Activated naive CD4-positive, alpha-beta T cell treated with anti-CD3 and anti-CD28 coated beads, Interleukin-2, amount 50 U/mL, for 72 hours (primary cell): ENCODE measurements at places on chromosomes 6 and 20. TPM values are rescaled to one million over a fixed set of nuclear protein-coding genes. Genes with fewer than 3 reads are reported as not detected.
A peak's percentile ranks its signal among the peaks of the same experiment; 100 is the strongest.

DNA sequence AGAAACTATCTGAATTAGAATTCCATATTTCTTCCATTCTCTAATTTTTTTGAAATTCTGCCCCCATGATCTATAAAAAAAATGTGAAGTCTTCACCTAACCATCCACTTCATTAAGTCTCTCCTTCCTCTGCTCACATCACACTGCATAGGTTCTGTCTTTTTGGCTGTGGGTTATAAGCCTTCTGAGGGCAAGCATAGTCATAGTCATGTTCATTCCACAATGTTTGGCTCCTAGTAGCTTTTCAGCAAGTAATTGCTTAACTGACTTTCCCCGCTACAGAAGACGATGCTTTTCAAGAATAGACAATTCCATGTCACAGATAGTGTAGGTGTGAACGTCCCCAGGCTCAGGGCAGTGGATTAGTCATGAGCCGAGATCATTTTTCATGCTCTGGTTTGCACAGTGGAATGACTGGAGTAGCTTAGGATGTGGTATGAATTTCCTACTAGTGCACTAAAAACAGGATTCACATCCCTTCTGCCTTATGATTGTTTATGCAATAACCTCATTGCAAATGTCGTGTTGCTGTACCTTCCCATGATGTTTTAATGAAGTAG lies 29.1 kb downstream of the WRNIP1 start:
- DNase-seq = no peak

- DNase-seq = no peak
Measured at GRCh38 chr20:11626551-11626950, 291.1 kb upstream of the BTBD3 start.

DNA sequence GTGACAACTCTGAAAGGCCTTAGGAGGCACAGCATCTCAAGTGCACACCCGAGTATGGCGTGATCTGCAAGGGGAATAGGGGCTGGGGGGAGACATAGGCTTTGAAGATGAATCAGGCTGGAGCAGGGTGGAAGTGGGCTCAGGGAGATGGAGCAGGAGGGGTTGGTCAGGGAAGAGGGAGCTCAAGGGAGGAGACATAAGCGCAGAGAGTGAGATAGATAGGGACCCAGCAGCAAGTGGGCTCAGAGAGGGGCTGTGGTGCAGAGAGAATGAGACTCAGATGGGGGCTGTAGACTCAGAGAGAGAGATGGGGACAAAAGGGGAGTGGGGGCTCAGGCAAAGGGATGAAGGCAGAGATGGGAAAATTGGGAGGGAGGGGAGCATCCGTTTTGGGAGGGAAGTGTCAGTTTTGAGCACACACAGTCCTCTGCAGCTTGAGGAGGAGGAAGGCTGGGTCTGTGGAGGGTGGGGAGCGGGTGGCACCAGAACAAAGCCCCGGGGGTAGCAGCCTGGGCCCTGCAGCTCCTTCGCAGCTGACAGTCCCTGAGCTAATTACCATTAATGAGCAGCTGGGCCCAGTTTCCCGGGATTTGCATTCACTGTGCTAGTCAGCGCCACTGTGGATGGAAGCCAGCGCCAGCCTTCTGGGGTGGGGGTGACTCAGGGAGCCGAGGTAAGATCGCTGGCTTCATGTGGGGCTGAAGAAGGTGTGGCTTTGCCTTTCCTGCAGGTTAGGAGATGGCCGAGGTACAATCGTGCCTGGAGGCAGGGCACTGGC lies 18.7 kb downstream of the SRXN1 start:
- DNase-seq = no peak

DNA sequence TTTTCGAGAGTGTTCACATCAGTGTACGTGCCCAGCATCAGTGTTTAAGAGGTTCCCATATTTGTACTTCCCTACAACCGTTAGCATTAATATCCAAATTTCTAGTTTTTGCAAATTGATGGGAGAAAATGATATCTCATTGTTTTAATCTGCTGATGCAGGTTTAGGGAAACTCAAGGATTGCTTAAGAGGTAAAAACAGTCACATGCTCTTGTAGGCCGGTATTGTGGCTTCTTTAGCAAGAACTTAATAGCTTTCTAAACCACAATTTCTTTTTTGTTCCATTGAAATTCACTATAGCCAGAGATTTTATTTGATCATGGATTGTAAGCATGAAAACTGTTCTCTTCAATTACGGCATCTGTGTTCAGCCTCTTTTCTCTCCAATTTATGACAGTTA lies 29.5 kb downstream of the BEND6 start:
- no peak for DNase-seq

DNA sequence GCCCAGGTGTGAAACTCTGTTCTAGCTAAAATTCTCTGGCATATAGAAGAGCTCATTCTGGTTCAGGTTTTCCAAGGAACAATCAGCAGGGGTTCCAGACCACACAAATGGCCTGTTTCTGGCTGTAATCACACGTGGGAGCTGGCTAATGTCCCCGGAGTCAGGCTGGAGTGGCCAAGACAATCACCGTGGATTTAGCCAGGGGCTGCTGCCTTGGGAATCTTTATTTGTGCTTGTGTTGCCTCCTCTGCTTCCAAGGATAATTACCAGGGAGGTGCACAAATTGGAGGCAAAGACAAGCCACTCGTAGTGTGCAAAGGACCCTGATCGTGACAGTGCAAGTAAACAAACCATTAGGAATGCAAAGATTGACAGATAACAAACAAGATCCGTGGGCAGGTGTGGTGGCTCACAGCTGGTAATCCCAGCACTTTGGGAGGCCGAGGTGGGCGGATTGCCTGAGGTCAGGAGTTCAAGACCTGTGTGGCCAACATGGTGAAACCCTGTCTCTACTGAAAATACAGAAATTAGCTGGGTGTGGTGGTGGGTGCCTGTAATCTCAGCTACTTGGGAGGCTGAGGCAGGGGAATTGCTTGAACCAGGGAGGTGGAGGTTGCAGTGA lies 77.3 kb downstream of the KCNB1 start:
- DNase-seq = no peak

DNA sequence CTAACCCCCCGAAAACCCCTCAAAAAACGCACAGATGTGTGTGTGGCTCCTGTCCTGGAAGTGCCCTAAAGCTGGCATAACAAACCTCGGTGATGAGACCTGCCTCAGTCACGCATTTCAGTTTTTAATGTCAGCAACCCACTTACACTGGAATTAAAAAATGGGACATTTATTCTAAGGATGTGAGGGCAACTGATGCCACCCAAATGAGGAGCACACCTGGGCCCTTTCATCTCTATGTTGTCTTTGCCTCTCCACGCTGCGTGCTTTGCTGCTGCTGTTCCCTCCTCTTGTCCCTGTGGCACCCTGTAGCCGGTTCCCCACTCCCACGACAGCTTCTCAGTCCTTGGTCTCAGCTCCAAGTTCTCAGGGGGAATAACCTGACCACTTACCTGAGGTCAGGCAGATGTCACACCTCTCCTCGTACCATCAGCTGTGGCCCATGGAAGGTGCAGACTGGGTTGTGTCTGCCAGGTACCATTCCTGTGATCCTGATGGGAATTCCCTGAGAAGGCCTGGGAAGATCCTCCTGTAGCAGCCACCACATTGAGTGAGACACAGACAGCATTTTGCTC lies 134.2 kb upstream of the THBS2 start:
- no peak for DNase-seq

GRCh38 chr6:20455251-20455940 lies 53.7 kb downstream of the E2F3 start:
- DNase-seq = no peak

DNA sequence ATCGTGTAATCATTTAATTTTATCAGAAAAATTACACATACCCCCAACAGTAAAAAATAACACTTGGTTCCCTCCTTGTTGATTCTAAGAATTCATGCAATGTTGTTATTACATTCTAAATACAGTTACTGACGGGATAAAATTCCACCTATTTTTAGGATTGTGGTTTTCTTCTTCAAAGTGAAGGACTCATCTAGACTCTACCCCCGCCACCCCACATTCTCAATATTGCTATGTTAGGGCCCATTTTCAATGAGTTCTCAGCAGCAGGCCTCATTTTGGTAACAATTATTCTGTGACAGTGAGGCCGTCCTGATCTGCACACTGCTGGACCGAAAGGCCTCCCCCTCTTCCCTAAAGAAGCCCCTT lies 43.5 kb downstream of the PREX1 start:
- DNase-seq = no peak

GRCh38 chr6:107267634-107268033 lies 152.3 kb upstream of the BEND3 start:
- no peak for DNase-seq

DNA sequence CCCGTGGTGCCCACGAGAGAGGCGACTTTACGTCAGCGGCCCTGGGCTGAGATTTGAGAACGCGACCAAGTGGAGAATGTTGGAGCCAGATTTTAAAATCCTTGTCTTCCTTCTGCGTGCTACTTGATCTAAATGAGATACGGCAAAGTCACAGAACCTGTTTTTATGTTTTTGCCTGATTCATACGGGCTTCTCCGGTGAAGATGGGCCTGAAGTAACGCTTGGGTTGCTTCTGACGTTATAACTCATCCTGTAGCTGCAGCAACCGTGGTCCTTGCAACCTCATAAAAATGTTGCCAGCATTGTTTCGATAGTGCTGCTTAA lies 462 bp upstream of the SLC35B3 start:
- no peak for DNase-seq

DNA sequence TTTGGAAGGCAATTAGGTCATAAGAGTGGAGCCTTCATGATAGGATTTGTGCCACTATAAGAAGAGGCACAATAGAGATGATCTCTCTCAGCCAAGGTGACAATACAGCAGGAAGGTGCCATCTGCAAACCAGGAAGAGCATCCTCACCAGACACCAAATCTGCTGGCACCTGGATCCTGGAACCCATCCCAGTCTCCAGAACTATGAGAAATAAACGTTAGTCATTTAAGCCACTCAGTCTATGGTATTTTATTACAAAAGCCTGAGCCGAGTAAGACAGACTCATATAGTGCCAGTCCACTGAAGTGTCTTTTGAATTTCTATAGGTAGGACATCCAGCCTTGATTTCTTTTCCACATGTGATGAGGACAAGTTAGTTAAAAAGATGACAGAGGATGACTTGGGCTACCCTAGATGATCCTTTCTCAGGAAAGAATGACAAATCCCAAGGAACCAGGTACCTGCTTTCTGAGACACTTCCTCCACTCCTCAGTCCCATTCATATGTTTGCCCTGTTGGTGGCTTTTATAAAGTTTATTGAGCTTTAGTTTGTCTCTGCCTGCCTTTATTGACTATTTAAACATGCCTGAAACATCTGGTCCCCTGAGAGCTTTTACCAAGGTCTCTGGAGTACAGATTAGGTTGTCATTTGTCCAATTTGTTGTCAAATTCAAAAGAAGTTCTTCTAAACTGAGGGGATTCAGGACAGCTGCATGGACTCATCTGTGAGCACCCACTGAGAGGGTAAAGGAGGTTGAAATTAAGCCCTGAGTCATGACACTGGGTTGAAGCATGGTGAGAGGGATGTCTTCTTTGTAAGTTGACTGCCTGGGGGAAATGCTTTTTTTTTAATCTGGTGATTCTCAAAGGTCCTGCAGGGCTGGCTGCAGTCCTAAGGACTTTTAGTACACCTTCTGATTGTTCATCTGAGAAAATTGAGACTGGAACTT lies 165.0 kb upstream of the PLCB4 start:
- no peak for DNase-seq

DNA sequence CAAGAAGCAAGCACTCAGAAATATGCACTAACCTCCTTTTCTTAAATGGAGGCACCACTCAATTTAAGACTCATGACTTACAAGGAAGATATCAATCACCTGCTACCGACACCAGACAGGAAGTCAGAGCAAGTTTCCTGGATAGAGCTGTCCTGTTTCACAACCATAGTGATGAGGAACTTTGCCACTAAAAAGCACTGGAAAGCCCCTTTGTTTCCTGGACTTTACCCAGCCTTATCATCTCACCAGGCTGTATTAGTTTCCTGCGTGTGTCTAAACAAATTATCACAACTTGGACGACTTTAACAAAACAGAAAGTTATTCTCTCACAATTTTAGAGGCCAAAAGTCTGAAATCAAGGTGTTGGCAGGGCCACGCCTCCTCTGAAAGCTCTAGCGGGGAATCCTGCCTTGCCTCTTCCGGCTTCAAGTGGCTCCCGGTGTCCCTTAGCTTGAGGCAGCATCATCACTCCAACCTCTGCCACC lies 253.8 kb upstream of the STXBP5 start:
- peak; percentile 6 for DNase-seq

- no peak for DNase-seq
Measured at GRCh38 chr6:70282312-70282918, 20.5 kb downstream of the COL9A1 start.

GRCh38 chr6:168413018-168413720 lies 27.8 kb upstream of the SMOC2 start:
- DNase-seq = no peak

DNA sequence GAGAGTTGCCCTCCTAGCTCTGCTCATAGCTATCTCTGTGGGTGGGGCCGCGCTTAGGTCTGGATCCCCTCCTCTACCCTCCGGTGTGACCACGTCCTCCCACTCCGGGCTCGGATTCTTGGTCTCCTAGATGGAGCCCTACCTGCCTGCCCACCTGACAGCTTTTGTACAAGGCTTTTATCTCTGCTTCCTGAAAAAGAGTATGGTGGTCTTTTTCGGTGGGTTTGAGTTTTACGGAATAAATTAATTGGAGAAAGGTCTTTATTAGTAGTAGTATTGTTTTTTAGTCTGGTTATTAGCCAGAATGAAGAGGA lies 773 bp downstream of the SMAP1 start:
- no peak for DNase-seq

GRCh38 chr6:14664621-14665315 lies 547.2 kb downstream of the CD83 start:
- no peak for DNase-seq

DNA sequence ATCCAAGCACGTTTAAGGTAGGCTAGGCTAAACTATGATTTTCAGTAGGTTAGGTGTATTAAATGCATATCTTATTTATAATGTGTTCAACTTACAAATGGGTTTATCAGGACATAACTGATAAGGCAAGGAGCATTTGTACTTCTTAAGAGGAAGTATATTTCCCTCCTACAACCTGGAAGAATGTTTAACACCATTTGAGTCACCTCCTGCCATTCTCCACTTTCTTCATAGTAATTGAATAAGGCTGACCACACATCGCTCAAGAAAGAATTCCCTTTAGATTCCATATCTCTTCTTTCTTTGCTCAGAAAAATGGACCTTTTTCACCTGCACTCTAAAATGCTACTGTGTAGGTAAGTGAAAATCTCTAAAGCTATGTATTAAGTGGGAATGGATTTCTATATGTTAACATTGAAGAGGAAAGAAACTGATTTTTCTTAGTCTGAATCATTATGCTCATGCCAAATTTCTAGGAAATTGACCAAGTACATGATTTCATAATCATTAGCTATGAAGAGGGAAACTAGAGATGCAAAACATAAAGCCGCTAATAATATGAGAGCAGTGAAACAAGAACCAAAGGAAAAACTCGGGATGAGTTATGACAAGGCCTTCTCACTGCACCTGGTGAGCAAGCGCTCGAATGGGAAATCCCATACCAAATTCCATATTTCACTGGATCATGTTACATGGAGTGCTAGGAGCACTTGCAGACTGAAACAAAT lies 210.4 kb downstream of the ALDH8A1 start:
- no peak for DNase-seq

GRCh38 chr20:16528078-16528477 lies 45.2 kb downstream of the KIF16B start:
- DNase-seq = no peak

Gene PTCRA
- total RNA-seq = not detected

Gene IL17F
- total RNA-seq = 6.2 TPM

Gene ANGPT4
- total RNA-seq = 0.06 TPM

Gene GFRAL
- not detected for total RNA-seq

Gene CST4
- total RNA-seq = not detected

Gene TMEM74B
- total RNA-seq = 8.3 TPM

Gene HS3ST5
- not detected for total RNA-seq

Gene PAK5
- total RNA-seq = not detected

Gene OR2B6
- not detected for total RNA-seq

Gene CTSA
- total RNA-seq = 98.5 TPM

Gene C20orf204
- total RNA-seq = 18.8 TPM

Gene CST7
- 50.3 TPM for total RNA-seq

Gene ANKRD66
- not detected for total RNA-seq

Gene SRXN1
- 12.7 TPM for total RNA-seq
